Camera-type eye (tissue), 1 donor: ENCODE measurements at places on chromosomes 3 and 15. TPM values are rescaled to one million over a fixed set of nuclear protein-coding genes. Genes with fewer than 3 reads are reported as not detected.

Gene LRRIQ4
- 0.33 TPM for total RNA-seq

Gene PPP2R3A
- total RNA-seq, result 25.5 TPM

Gene TRIM42
- not detected for total RNA-seq

Gene RASL12
- total RNA-seq, result 18.6 TPM

Gene TMIE
- total RNA-seq, result 3.0 TPM

Gene RARB
- total RNA-seq, result 86.3 TPM

Gene ACTRT3
- 2.6 TPM for total RNA-seq

Gene HIGD1A
- total RNA-seq, result 116 TPM

Gene SAXO2
- 12.1 TPM for total RNA-seq

Gene CLDN11
- total RNA-seq, result 16.8 TPM

Gene IL16
- 7.1 TPM for total RNA-seq

Gene CYP1A2
- total RNA-seq, result not detected

Gene FBXO40
- total RNA-seq, result 0.22 TPM

Gene DAPK2
- 6.5 TPM for total RNA-seq
